ENCODE measurements at places on chromosomes 3 and 15. TPM values are rescaled to one million over a fixed set of nuclear protein-coding genes. Genes with fewer than 3 reads are reported as not detected.

Gene RASL12
- not detected for total RNA-seq

Gene SLC9A9
- 11.3 TPM for total RNA-seq

Gene MRPS25
- total RNA-seq, result 44.6 TPM

Gene CPNE9
- not detected for total RNA-seq

Gene CLDN1
- not detected for total RNA-seq

Gene NEDD4
- total RNA-seq, result 8.1 TPM

Gene SLC33A1
- 26.8 TPM for total RNA-seq

Data from activated naive CD4-positive, alpha-beta T cell treated with anti-CD3 and anti-CD28 coated beads, Interleukin-2, amount 10 ng/mL, durations not matched to agents 5 hours and 36 hours (primary cell).